ENCODE measurements at places on chromosomes 3 and 15.

- DNase-seq, result no peak
Observed at GRCh38 chr15:77907824-77908751, 169.4 kb downstream of the TBC1D2B start.

- DNase-seq, result no peak
Observed at GRCh38 chr3:124779751-124780191, 49.5 kb downstream of the UMPS start.

- DNase-seq, result no peak
Observed at GRCh38 chr3:143697975-143698374, 150.3 kb downstream of the SLC9A9 start.

DNA sequence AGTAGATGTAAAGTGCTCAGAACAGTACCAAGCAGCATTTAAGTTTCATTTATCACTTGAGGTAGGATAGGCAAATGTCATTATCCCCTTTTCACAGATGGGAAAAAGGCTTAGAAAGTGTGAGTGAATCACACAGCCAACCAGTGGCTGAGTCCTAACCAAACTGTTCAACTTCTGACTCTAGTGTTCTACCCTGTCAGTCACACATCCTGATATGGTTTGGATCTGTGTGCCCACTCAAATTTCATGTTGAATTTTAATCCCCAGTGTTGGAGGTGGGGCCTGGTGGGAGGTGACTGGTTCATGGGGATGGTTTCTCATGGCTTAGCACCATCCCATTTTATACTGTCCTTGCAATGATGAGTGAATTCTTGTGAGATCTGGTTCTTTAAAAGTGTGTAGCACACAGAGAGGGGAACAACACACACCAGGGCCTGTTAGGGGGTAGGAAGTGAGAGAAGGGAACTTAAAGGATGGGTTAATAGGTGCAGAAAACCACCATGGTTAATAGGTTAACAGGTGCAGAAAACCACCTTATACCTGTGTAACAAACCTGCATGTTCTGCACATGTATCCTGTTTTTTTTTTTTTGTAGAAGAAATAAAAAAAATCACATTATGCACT, 304.7 kb downstream of the SUCLG2 start:
- DNase-seq, result no peak

- no peak for DNase-seq
Observed at GRCh38 chr3:123696808-123697207, 112.0 kb upstream of the HACD2 start.

- no peak for DNase-seq
Observed at GRCh38 chr3:74273091-74273490, 341.4 kb downstream of the CNTN3 start.

DNA sequence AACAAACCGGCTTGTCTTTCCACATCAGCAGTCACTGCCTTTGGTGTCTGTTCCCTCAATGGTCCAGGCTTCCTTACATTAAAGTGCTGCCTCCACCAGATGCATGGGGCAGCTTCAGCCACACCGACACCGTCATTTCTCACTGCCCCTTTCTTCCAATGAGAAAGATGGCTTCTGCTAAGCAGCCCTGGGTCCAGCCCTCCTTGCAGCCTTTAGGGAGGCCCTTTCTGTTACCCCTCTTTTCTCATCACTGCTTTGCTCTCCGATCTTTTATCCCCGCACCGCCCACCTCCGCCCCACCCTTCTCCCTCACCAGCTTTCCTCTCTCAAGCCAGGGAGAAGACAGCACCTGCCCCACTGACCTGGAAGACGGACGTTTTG, 28.2 kb upstream of the CXCR6 start:
- DNase-seq, result no peak

DNA sequence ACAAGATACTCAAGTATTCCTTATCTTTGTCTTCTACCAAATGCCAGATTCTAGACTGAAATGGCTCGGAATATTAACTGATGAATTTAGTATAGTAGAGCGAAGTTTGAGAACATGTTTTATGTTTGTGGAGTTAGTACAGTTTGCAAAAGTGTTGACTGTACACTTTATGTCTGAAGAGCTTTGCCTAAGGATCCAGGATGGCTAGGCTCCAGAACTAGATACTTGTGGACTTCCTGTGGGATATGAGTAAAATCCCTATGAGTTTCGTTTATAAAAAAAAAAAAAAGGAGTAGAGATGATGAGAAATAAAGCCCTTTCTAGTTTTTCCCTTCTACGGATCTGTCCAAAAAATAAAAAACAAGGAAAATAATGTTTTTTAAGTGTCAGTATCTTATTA, 96.7 kb downstream of the TP63 start:
- DNase-seq, result no peak

GRCh38 chr3:173411375-173411973, 13.9 kb downstream of the NLGN1 start:
- DNase-seq, result no peak

GRCh38 chr3:62479326-62479725, 106.0 kb upstream of the FEZF2 start:
- no peak for DNase-seq

DNA sequence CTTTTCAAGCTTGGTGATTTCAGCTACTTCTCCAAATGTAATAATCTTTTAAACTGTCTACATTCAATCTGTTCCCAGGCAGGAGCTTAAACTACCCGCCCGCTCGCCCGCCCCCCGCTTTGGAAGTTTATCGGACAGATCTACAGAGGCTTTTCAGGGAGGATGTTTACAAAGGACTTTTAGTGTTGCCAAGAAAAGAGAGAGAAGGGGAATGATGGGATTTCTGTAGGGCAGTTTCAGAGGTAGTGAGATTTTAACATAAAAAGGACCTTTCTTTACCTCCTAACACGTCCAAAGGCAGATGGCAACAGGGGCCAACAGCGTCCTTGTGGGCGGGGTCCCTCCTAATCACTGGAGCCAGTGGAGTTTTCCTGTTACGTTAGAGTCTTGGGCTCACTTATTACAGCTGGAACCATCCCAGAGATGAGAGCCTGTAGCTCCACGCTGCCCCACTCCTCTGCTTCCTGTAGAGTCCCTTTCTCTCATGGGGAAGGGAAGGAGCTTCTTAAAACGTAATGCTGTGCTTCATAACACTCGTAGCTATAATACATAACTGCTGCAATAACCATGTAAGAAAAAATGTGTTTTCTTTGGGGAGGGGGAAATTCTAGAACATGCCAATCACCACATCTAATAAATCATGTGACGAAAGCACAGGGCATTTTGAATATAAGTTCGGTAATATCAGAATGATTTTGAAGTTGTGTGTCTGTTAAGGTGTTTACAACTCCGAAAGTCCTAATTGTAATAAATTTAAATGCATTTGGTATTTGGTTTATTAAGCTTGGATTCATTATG, 30.9 kb downstream of the HES1 start:
- DNase-seq, result no peak

DNA sequence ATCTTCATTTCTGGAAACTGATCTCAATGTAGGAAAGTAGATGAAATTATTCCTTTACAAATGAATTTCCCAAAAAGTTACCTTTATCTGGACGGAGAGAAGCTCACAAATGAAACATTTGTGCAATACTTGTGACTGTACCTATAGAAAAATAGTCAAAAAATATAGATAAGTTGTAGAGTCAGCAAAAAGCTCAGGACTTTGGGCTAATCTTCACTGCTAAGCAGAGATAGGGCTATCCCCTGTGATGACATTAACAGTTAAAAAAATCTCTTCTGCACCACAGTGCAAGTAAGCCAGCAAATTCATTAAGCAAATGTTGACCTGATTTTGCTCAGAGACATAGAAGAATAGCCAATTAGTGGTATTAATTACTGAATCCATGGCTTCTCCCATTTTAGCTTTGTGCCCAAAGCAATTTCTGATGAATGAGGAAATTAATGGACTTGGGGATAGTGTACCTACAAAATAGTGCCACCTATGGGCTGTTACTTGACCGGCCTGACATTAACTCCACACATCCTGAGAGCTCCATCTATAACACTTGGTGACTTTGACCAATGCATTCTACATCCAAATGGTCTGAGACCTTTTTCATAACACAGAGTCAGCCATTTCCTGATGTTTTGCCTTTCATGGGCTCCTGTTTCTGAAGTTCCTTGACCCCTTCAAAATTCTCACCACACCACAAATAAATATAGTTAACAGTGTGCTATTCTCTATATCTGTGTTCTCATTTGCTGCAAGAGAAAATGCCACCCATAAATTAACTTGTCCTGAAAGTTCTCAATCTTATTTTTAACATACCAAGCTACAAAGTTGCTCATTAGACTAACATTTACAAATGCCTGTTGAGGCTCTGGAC, 105.0 kb downstream of the SSR3 start:
- no peak for DNase-seq

DNA sequence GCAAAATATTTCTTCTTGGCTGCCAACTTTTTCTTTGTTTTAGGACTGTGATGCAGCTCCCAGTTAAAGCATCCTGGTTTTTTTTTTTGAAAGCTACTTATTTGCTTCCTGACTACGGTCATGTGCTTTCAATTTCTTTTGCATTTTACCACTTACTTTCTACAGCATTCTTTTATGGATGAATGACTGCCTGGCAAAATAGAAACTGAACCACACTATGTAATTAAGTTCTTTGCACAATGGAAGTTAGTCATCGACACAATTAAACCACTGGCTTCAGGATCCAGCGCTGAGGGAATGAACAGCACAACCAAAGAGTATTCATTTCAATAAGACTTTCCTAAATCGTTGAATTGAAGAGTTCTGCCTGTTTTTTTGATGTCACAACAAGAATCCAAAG, 82.2 kb upstream of the EPHA3 start:
- no peak for DNase-seq

- DNase-seq, result no peak
Observed at GRCh38 chr15:98111806-98112205, 151.3 kb downstream of the ARRDC4 start.

DNA sequence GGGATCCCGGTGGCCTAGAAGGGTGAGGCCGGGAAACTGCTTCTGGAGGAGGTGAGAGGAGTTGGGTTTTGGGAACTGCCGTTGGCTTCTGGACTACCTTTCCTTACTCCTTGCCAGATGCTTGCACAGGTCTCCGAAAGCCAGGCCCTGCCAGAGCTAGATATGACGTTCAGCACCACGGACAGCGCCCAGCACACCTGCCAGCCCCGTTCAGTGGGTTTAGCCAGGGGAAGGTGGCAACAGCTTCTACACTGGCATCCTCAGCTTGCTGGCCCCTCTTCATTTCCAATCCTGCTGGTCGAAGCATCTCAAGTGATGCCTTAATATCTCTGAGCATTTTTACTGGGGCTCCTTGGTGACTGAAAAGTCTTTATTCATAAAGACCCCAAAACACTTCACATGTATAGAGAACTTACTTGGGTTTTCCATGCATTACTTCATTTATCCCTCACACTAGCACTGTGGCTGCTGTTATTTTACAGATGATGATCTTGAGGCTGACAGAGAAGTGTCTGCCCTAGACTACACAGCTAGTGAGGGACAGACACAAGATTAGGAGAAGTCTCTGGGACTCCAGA, 21.9 kb downstream of the HCN4 start:
- DNase-seq, result no peak

DNA sequence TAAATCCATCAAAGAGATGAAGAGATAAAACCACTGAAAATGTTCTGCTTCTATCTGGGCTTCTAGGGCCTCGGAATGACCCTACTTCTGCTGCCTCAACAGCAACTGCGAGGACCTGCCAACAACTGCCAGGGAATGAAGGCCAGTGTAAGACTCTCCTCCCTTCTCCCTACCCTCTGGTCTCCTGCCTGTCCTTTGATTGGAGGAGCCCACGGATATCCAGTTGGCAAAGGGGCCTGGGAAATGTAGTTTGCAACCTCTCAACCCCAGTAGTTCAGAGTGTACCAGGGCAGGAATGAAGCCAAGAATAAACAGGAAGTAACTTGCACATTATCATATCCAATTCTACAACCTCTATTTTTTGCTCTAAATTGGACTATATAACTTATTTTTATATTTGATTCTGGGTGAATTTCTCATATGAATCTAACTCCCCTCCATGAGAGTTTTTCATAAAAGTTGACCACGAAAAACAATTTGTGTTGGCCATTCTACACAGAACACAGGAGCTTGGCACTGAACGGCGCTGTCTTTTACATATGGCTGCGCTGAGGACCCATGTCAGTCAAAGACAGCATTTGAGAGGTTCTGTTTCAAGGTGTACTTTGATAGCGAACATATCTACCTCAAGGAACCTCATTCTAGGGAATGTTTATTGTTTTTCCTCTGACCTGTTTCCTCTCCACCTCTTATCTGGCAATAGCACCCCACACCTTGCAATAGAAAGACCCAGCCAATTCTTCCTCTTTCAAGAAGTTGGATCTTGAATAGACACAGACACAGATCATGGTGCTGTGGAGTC, 91.1 kb upstream of the RNF7 start:
- DNase-seq, result no peak

- no peak for DNase-seq
Observed at GRCh38 chr3:15889936-15890335, 92.2 kb upstream of the ANKRD28 start.

GRCh38 chr15:40769274-40770146, at the start of gene C15orf62:
Gene C15orf62 (plus strand): TSS chr15:40769980. CDS start chr15:40770496, 516 bp downstream.
- DNase-seq, result no peak

GRCh38 chr15:73578026-73578425, 55.2 kb downstream of the NPTN start:
- no peak for DNase-seq

- no peak for DNase-seq
Observed at GRCh38 chr15:29035336-29036285, 149.8 kb downstream of the APBA2 start.

GRCh38 chr3:149307435-149307783, 26.0 kb downstream of the TM4SF18 start:
- no peak for DNase-seq

DNA sequence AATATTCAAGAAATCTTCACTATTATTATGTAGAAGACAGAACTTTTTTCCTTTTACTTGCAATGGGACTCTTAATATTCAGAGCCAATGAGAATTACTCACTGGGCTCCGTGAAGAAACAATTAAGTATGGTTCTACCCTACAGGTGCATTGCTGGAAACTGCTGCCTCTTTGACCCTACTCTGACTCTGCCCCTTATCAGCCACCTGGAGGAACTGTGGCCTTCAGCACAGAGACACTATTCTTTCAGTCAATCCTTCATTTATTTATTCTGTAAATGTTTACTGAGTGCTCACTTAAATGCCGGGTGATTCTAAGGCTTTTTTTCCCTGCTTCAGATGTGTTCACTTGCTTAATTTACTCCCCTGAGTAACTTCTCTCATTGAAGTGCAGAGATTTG, 163.2 kb downstream of the SYNPR start:
- DNase-seq, result no peak

DNA sequence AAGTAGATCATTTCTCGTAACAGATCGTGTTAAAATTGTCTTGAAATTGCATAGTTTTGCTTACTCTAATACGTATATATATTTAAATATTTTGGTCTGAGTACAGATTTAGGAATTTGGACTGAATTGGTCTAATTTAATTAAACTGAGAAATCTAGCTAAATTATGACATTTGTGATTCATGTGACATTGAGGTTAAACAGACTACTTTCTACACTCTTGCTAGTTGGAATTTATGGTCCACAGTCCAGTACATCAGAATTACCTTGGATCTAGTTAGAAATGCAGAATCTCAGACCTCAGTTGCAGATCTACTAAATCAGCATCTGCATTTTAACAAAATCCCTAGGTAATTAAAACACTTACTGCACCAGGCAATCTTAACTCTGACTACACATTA, 609.7 kb upstream of the GOLIM4 start:
- no peak for DNase-seq
